Posterior vena cava (tissue), 2 donors: ENCODE measurements at places on chromosomes 11 and 22. TPM values are rescaled to one million over a fixed set of nuclear protein-coding genes. Genes with fewer than 3 reads are reported as not detected.

- peak; percentile 65 for DNase-seq
These were observed 77.6 kb downstream of the MYO7A start for GRCh38 chr11:77205467-77206263.

DNA sequence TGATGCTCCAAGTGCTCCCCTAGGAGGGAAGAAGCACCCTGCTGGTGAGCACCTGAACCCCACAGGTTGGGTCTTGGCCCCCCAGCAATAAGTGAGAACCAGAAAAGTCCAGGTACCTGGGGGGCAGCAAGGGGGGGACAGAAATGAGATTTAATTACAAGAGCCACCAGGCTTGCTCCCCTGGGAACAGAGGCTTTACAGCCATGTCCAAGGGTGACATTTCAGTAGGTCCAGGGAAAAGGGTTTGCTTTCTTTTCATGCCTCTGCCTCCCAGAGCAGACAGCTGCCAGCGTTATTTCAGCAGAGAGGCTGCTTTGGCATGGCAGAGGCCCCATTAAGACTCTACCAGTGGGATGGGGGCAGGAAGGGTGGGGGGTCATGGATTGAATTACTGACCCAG is 437.7 kb downstream of the BUD13 start:
- no peak for DNase-seq

GRCh38 chr11:93861808-93862207 is 11.4 kb upstream of the VSTM5 start:
- no peak for DNase-seq

DNA sequence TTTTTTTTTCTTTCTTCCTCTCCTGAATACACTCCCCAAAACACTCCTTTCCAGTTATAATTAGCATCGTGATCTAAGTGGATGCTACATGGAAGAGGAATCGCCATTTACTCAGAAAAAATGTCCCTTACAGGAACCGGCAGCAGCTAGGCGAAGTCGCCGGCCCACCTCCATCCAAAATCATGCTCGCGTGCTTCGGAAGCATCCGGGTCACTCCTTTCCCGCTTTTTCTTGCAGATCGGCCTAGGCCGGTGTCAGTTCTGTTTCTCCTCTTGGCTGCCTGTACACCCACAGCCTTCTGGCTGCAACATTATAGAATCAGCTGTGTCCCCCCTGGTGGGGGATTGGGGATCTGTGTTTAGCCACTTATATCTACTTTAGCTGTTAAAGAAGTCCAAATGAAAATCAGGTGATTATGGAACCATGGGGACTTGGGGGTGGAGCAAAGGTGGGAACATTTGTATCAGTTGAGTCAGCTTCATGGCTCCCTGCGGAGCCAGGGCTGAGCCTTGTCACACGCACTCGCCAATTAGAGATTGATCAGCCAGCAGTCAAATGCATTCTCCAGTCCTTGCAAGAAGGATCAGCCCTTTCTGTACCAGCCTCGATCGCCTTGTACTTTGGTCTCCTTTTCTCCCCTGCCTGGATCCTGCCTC is 36.3 kb downstream of the ASRGL1 start:
- no peak for DNase-seq

- peak; percentile 48 for DNase-seq
These were observed 37.8 kb downstream of the SLCO2B1 start for GRCh38 chr11:75188671-75189070.

- peak; percentile 67 for DNase-seq
These were observed 30.5 kb upstream of the GNB1L start for GRCh38 chr22:19884954-19885751.

DNA sequence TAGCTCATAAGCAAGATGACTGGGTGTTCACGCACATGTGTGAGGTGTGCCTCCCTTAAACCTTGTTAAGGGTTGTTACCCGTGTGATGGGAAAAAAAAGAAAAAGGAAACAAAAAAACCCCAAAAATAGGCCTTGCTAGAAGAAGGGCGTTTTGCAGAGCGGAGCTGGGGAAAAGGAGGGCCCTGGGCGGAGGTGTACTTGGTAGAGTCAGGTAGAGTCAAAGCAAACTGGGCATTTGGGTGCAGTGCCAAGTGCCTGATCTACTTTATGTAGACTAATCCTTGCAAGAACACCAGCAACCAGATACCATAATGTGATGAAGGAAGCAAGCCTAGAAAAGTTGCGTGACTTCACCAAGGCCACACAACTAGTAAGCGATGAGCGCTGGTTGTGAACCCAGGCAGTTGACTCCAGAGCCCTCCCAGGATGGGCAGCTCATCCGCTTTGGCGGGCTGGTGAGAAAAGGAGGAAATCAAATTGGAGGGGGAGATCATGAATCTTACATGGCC is 1.2 kb upstream of the TIRAP start:
- no peak for DNase-seq

- DNase-seq: peak; percentile 88
These were observed 16.9 kb upstream of the RELT start for GRCh38 chr11:73359341-73359740.

GRCh38 chr11:127445476-127445875 is 444.9 kb upstream of the KIRREL3 start:
- DNase-seq: no peak

DNA sequence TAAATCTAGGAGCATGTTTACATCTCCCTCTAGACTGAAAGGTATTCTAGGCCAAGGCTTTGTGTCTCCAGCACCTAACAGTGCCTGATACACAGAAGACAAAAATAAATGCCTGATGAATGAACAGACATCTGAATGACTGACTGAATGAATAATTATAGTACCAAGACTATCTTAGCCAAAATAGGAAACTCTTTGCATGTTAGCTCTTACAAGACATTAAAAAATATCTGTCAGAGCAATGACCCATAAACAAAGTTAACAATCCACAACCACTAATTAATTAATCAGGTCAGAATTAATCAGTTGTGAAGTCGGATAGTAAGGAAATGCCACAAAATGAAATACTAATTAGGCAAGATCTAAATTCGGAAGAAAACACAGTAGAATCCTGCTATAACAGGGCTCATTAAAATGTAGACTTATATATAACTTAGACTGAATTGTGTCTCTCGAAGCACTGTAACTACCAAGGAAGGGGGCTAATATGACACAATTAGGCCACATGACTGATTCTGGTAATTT is 45.5 kb upstream of the POU2AF2 start:
- no peak for DNase-seq

DNA sequence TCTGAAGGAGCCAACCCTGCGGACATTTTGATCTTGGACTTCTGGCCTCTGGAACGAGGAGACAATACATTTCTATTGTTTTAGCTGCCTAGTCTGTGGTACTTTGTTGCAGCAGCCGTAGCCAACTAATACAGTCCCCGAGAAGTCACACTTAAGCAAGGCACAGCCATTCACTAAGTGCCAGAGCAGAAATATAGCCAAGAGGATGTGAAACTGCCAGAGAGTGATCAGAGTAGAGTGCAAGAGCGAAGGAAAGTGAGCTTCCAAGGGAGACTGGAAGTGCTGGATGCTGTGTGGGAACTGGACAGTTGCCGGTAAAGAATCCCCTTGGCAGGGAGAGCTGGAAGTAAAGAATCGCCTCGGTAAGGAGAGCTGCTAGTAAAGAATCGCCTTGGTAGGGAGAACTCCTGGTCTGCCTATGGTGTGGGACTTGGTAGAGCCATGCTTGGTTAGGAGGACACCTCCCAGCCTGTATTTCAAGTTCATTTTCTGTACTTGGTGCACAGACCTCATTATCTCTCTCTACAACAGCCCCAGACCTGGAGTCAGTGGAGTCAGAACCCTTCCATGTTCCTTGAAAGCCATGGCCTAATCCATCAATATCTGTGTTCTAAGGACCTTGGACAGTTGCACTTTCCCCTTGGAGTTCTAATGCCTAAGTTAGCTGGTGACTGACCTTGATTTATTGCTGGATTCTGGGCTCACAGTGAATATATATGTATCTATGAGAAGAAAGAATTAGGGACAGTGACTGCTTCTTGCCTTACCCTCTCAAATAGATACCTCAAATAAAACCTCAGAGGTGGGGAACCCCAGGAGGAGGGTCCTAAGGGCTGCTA is 162.1 kb downstream of the LDLRAD3 start:
- no peak for DNase-seq

DNA sequence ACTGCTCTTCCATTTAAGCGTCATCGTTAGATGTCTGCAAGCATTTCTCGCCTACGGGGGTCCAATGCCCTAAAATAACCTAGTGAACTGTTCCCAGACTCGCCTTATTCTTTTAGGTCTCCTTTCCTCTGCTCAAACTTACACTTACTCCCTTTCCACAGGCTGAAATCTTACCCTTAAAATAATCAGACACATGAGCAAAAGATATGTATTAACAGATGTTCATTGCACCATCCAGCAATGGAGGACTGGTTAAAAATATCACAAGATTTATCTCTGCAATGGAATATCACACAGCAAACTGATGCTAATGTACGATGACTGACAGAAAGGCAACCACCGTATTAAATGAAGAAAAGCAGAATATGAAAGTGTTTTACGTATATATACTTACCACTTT is 1.6 kb upstream of the CSTF3 start:
- DNase-seq: no peak

DNA sequence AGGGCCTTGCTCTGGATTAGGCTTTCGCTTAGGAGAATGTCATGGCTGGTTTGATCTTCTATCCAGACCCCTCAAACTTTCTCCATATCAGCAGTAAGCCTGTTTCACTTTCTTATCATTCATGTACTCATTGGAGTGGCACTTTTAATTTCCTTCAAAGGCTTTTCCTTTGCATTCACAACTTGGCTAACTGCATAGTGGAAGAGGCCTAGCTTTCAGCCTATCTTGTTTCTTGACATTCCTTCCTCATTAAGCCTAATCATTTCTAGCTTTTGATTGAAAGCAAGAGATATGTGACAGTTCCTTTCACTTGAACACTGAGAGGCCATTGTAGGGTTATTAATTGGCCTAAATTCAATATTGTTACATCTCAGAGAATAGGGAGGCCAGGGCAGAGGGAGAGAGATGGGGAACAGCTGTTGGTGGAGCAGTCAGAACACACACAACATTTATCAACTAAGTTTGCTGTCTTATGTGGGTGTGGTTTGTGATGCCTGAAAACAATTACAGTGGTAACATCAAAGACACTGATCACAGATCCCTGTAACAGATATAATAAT is 37.7 kb upstream of the APOBEC3A start:
- DNase-seq: no peak

DNA sequence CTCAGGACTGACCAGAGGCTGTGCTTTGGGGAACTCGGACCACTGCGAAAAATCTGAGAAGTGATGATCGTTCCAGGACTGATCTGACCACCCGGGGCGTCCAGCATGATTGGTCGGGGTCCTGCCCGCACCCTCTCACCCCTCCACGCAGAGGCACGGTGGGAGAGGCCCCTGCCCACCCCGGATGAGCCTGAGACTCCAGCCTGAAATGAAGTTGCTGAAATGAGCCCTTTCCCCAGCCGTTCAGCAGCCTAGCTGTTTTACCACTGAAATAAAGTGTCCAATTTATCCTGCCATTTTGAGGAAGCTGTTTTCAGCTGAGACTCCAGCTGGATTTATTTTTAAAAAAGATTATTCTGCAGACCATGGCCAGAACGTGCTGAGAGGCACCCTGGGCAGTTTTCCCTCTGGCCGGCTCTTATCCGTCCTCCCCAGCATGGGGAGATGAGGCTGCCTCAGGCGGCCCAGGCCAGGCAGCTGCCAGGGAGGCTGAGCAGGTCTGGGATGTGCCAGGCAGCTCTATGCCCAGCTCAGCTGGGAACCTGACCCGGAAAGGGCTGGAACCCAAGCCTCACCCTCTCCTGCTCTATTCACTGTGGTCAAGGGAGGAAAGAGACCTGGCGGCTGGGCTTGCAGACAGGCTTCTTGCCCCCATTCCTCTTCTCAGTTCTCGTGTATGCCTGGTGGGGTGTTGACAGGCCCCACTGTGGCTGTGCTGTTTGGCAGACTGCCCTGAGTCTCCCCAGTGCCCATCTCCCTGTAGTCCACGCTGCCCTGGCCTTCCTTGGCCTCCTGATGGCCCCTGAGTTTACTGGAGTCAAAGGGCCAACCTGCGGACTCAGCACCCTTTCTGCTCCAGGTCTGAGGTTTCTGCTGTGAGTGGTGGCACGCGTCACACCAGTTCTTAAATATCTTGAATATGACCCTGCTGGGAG is 161.0 kb upstream of the B3GAT1 start:
- no peak for DNase-seq

DNA sequence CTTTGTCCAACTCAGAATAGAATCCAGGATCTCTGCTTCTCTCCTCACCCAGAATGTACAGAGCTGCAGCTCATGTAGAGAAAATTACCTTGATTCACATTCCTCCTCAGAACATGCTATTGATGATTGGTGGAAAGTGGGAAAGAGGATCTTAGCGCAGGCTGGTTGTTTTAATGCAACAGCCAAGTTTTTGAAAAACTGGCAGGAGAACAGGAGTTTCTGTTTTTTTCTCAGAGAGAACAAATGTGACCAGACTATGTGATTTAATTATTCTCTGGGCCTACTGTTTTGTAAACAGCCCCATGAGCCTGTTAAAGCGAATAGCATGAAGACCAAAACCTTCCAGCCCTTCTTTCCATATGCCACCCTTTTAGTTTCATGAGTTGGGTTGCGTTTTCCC is 19.1 kb upstream of the IL18BP start:
- no peak for DNase-seq

GRCh38 chr11:72859126-72859525 is 44.9 kb downstream of the ATG16L2 start:
- no peak for DNase-seq

The SLC5A12 gene
- not detected for total RNA-seq

The IL18BP gene
- total RNA-seq: 13.0 TPM

The ABCG4 gene
- 0.23 TPM for total RNA-seq

The PIK3IP1 gene
- 12.8 TPM for total RNA-seq

The CRYBA4 gene
- total RNA-seq: not detected

The ATP6V1E1 gene
- total RNA-seq: 116 TPM

The C22orf42 gene
- total RNA-seq: not detected

The PRR33 gene
- total RNA-seq: 0.14 TPM

The RTN4RL2 gene
- 2.9 TPM for total RNA-seq
